ENCODE measurements at places on chromosomes 2 and 18. TPM values are rescaled to one million over a fixed set of nuclear protein-coding genes. Genes with fewer than 3 reads are reported as not detected.

Gene ASXL2
- 15.8 TPM for total RNA-seq

Gene SLC38A11
- total RNA-seq, result 2.5 TPM

Gene RPL37A
- 1,460 TPM for total RNA-seq

Gene C2orf74
- 15.1 TPM for total RNA-seq

Gene ATP8B1
- total RNA-seq, result 37.8 TPM

Gene FAP
- total RNA-seq, result 0.91 TPM

Gene PPP1R1C
- not detected for total RNA-seq

Gene OR6B2
- total RNA-seq, result not detected

Gene AP1S3
- 18.3 TPM for total RNA-seq

Gene KCNE4
- 0.26 TPM for total RNA-seq

Gene CD8A
- 6.5 TPM for total RNA-seq

Gene TTL
- total RNA-seq, result 11.6 TPM

Gene NGEF
- total RNA-seq, result 7.2 TPM

Gene TRABD2A
- not detected for total RNA-seq

Gene FZD7
- total RNA-seq, result 4.8 TPM

Gene UPP2
- not detected for total RNA-seq

Gene SPATS2L
- total RNA-seq, result 77.2 TPM

Gene DIPK1C
- total RNA-seq, result not detected

Gene SCYGR4
- total RNA-seq, result not detected

Gene CPS1
- total RNA-seq, result 2.2 TPM

Gene AQP12B
- total RNA-seq, result not detected

Gene CD28
- total RNA-seq, result 1.3 TPM

Gene OST4
- total RNA-seq, result 207 TPM

Gene IL36B
- total RNA-seq, result 1.5 TPM

Gene SULT1C2
- total RNA-seq, result not detected

Gene ASB18
- not detected for total RNA-seq

Gene CTDP1
- 10.5 TPM for total RNA-seq

Gene ST6GAL2
- total RNA-seq, result 5.7 TPM

Gene TPO
- total RNA-seq, result 0.31 TPM

Gene LRRTM4
- not detected for total RNA-seq

Gene ONECUT2
- under 0.01 TPM for total RNA-seq

Gene NR4A2
- 1.1 TPM for total RNA-seq

Gene SEPTIN10
- 83.6 TPM for total RNA-seq

Gene CXCR2
- 15.5 TPM for total RNA-seq

Gene BUB1
- 4.9 TPM for total RNA-seq

Gene CHRNG
- total RNA-seq, result not detected

Gene DNPEP
- 40.3 TPM for total RNA-seq

Gene TUBA3E
- total RNA-seq, result not detected

Gene CLHC1
- total RNA-seq, result 2.3 TPM

Gene UGT1A8
- total RNA-seq, result 0.35 TPM

Gene LYG2
- not detected for total RNA-seq

Gene PLGLB2
- total RNA-seq, result 1.1 TPM

Gene PDCD1
- total RNA-seq, result 2.5 TPM

Data from esophagus squamous epithelium (tissue), 5 donors.